ENCODE measurements at places on chromosomes 2 and 18.
A peak's percentile ranks its signal among the peaks of the same experiment; 100 is the strongest.

DNA sequence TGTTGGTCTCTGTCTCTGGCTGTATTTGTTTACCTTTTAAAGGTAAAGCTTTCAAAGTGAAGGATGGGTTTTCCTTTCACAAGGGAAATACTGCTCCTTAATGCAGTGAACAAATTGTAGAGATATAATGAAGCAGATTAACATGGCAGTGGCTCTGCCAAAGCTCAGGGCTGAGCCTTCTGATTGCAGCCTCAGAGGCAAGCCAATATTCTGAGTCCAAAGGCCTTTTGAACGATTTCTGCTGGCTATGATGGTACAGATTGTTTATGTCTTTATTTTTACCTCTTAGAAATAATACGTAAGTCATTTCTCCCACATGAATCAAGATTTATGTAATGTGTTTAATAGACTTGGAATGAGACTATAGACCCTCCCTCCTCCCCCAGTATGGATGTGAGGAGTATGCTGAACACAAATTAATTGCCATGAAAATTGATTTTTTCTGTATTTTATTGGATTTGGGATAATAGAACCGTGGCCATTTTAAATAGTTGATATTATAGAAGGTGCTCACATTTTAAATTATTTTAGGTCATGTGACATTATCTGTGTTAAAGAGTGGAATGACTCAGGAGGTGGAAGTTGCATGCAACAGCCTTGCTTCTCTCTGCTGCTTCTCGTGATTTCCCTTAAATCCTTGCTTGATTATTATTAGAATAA, 772 bp downstream of the SCN2A start:
- DNase-seq: peak; percentile 12

GRCh38 chr2:239226677-239227581, 173.9 kb downstream of the HDAC4 start:
- peak; percentile 82 for DNase-seq

- DNase-seq: no peak
Measured at GRCh38 chr2:24082787-24083566, 1.7 kb downstream of the TP53I3 start.

DNA sequence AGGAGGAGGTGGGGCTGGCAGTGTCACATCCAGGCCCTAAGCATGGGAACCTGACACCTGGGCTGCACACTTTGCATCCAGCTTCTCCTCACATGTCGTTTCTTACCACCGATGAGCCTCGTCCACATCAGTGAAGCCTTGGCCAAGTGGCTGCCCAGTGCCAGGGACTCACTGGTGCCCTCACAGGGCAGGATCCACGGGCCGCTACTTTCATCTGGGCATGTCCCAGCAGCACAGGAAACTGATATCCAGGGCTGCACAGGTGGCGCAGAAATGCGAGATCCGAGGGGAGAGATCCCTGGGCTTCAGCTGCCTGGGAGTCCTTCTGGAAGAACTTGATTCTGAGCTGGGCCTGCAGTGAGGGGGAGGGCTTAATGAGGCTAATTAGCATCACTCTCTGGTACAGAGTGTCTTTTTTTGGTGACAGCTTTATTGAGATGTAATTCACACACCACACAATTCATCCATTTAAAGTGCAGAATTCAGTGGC, 291.6 kb upstream of the HDAC4 start:
- no peak for DNase-seq

DNA sequence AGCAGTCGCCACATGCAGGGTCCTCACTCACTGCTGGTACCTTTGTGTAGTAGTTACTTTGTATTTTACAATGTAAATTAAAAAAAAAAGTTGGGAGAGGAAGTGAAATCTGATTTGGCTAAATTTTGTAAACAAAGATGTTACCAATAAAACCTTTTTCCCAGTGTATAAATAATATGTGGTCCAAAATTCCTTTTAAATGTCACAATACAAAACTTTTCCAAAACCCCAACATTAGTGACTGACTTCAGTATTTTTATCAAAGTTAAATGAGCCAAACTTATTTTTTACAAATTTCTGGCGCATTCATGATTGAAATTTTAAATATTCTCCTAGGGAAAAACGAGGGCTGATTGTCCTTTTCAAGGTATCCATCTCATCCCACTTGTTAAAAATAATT, 239.9 kb downstream of the AGAP1 start:
- DNase-seq: no peak

DNA sequence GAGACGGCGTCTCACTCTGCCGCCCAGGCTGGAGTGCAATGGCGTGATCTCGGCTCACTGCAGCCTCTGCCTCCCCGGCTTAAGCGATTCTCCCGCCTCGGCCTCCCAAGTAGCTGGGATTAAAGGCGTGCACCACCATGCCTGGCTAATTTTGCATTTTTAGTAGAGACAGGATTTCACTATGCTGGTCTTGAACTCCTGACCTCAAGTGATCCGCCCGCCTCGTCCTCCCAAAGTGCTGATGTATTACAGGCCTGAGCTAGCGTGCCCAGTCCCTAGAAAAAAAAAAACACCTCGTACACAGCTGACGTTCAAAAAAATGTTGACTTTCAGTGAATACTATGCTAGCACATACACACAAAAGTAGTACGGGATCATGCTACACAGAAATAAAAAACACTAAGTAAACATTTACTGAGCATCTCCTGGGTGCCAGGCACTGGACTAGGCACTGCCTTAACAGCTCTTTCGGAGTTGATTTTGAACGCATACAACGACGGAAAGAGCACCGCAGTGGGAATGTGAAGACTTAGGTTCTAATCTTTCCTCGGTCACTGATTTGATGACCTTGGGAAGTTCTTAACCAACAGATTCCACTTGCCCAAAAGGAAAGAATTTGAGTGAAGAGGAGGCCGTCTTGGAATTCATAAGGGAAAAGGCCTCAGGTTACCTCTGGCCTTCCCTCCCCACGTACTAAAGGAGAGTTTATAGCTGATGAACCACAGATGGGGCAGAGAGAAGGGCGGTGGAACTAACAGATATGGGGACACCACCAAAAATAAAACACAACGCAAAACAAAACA, 1.1 kb downstream of the DNAJC27 start:
- DNase-seq: peak; percentile 47

DNA sequence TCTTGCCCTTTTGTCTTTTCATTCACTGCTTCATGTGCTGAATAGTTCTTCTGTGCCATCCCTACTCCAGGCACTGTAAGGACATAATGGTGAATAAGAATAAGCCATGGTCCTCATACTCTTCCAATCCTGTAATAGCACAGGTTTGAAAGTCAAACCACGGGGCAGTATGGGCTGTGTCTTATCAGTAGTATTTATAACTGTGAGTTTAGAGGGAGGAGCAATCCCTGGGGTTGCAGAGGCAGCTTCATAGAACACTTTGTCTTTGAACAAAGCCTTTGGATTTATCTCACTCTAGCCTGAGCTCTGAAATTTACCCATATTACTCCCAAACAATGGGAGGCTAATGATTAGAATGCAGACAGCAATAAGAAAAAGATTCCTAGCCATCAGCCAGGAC, 30.2 kb upstream of the ALK start:
- no peak for DNase-seq

DNA sequence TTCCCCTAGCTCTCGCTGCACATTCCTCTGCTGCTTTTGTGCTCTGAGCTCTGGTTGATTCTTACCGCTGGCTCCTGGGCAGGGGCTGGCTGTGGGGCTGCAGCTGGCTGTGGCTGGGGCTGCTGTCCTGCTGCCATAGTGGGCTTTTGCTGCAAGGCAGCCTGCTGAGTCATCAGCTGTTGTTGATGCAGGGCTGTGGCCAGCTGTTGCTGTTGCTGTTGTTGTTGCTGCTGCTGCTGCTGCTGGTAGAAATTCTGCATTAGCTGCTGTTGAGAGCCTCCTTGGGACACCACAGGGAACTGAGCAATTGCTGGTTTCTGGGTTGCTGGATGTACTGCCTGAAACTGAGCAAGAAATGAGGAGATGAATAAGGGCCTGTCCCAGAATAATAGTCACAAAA, 77.2 kb upstream of the NFU1 start:
- peak; percentile 67 for DNase-seq

GRCh38 chr18:23194997-23195957, 60.0 kb downstream of the CABLES1 start:
- DNase-seq: no peak

- DNase-seq: no peak
Measured at GRCh38 chr18:75211953-75212750, 1.6 kb downstream of the TSHZ1 start.

GRCh38 chr2:218892693-218893348, 12.2 kb downstream of the WNT10A start:
- DNase-seq: peak; percentile 27

- DNase-seq: no peak
Measured at GRCh38 chr18:75323821-75324585, 103.5 kb downstream of the SMIM21 start.

DNA sequence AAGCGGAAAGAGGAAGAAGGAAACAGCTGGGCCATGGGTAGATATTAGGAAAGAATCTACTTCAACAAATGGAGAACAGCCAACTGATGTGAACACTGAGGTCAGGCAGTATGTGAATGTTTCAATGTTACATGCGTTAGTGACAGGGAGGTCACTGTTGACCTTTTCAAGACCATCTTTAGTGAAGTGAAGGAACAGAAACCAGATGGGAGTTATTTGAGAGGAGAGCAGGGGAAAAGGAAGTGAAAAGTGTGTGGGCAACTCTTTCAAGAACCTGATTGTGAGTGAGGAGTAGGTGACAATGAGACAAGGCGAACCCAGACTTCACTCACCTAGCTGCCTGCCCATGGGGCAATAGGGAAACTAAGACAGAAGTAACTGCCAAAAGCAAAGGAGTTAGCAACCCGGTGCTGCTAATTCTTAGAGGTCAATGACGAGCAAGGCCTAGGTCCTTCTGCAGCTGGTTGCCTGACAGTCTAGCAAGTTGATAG, 67.0 kb downstream of the SP3 start:
- DNase-seq: peak; percentile 58

- DNase-seq: no peak
Measured at GRCh38 chr2:211631503-211631902, 907.1 kb downstream of the ERBB4 start.

GRCh38 chr2:165357758-165358157, 111.7 kb upstream of the CSRNP3 start:
- DNase-seq: peak; percentile 6

GRCh38 chr2:105777031-105777482, 32.3 kb downstream of the NCK2 start:
- no peak for DNase-seq

DNA sequence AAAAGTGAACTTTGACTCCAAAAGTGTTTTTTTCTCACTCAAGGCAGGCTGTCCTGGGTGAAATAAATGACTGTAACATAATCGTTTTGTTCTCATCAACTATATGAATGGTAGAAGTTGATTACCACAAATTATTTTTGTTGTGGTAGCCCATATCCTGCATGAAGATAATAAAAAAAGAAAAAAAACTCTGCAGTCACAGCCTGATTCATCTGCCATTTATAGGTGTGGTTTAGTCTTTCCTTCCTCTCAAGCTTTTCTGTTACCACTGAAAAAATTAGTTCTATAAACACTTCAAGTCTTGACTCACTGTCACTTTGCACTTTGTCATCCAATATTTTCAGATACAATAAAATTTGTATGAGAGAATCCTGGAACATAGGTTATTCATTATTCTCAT, 522.0 kb downstream of the PLCL1 start:
- DNase-seq: no peak

- no peak for DNase-seq
Measured at GRCh38 chr2:179861027-179861415, 391 bp downstream of the ZNF385B start.

DNA sequence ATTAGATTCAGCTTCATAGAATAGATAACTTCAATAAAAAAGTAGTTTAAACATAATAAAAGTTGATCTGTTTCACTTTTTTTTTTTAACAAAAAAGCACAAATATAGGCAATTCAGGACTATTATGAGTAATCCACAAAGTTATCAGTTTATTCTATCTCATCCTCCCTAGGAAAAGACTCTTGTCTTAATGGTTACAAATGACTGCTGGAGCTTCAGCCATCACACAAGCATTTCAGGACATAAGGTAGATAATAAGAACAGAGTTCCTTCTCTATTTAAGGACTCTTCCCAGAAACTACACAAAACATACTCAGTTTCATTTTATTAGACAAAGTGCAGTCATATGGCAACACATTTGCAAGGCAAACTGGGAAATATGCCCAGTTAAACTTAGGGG, 357.6 kb upstream of the SETBP1 start:
- no peak for DNase-seq

DNA sequence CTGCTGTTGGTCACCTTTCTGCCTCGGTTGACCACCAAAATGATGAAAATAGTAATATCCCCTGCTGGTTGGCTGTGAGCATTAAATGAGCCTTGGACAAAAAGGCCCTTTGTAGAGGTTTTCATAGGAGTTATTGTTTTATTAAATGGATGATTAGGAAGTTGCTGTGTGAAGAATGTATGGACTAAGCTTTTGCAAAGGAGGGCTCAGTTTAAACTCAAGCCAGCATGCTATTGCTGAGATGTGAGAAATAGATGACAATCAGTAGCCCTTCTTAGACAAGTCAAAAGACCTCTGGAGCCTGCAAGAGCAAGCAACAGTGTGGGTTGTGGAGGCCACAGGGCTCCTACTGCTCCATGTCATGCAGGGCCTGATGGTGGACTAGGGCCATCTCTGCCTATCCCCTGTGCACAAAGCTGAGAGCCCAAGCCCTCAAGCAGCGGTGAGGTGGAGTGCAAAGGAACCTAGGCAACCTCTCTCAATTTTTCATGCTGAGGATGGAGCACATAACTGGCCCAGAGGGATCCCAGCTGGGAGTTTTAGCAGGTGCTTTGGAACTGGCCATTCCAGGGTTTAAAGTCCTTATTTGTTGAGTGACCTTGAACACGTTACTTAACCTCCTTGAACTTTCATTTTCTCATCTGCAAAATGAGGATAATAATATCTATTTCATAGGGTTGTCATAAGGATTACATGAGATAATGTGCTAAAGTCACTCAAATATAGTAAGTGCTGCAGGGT, 37.1 kb downstream of the FOSL2 start:
- DNase-seq: no peak

- DNase-seq: no peak
Measured at GRCh38 chr2:42922293-42922692, 129.9 kb upstream of the HAAO start.

- DNase-seq: no peak
Measured at GRCh38 chr2:39434233-39434897, 2.7 kb downstream of the MAP4K3 start.

GRCh38 chr2:5188636-5189035, 503.5 kb upstream of the SOX11 start:
- DNase-seq: no peak

DNA sequence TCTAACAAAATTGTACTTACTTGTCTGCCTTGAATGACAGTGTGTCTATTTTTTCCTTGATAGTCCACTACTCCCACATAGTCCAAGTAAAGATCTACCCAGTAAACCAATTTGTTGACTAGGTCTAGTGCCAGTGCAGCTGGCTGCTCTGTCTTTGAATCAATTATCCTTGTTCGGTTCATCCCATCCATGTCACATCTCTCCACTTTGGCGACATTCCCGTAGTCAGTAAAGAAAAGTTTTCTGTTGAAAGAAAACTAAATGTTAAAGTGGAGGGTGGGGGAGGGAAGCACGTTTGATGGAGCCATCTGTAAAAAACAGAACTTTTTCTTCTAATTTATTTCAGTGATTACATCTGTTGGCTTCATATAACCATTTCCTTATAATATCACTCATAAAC, 1068.8 kb downstream of the LRP1B start:
- peak; percentile 67 for DNase-seq

- no peak for DNase-seq
Measured at GRCh38 chr2:31049264-31049663, 89.0 kb downstream of the GALNT14 start.

GRCh38 chr18:74411475-74411874, 45.6 kb downstream of the DIPK1C start:
- no peak for DNase-seq

GRCh38 chr2:173191601-173192000, 116.0 kb downstream of the MAP3K20 start:
- no peak for DNase-seq

Measured in pons (tissue), 1 donor.